ENCODE measurements at places on chromosomes 6 and 20.

DNA sequence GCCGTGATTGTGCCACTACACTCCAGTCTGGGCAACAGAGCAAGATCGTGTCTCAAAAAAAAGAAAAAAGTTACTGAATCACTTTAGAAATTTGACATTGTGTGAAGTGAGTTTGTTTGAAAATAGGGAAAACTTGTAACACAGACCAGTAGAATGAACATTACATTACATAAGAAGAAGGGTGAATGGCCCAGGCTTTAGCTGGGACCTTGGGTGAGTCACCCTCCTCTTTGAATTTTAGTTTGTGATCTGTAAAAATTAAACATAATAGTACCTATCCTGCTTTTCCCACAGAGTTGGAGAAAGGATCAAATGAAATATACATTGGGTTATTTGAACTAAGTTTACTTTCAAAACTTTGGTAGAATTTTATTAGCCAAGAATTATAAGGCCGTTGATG is 56.3 kb downstream of the KCNS1 start:
- no peak for DNase-seq

DNA sequence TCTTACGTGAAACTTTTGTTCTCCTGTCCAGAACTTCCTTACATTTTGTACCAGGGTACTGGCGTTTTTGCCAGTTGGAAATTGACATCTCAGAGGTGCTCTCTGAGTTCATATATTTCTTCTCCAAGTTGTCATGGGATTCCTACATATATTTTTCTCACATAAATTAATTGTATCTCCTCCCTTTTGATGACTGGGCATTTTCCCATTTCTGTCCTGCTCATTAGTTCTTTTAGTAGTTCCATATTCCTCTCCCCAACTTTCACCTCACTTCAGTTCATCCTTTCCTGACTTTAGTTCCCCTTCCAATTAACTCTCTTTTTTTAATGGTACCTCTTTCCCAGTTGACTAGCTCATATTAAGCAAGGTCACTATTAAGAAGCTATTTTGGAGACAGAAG is 10.8 kb downstream of the ZKSCAN8 start:
- no peak for DNase-seq

- no peak for DNase-seq
Measured at GRCh38 chr6:112525749-112526148, 178.6 kb downstream of the RFPL4B start.

- no peak for DNase-seq
Measured at GRCh38 chr6:142210606-142211005, 63.5 kb downstream of the VTA1 start.

- DNase-seq, result no peak
Measured at GRCh38 chr20:62766071-62766450, 30.2 kb upstream of the MRGBP start.

DNA sequence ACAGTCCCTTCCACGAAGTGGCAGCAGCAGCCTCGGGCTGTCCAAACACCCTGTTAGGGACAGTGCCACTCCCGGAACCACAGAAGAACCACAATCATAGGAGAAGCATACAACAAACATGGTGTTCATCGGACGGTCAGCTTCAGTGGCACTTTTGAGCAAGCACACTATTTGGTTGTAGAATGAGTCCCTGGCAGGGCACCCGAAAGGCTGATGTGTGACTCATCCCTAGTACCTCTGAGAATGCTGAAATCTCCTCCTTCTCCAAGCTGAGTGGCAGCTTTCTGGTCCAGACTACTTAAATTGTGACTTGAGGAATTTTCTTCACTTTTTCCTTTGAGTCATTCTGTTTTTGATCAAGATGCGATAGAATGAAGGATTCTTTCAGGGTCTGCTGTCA is 282.5 kb downstream of the ESR1 start:
- no peak for DNase-seq

- no peak for DNase-seq
Measured at GRCh38 chr6:39057251-39058155, 8.9 kb downstream of the GLP1R start.

- no peak for DNase-seq
Measured at GRCh38 chr6:29961966-29962365, 19.6 kb downstream of the HLA-A start.

DNA sequence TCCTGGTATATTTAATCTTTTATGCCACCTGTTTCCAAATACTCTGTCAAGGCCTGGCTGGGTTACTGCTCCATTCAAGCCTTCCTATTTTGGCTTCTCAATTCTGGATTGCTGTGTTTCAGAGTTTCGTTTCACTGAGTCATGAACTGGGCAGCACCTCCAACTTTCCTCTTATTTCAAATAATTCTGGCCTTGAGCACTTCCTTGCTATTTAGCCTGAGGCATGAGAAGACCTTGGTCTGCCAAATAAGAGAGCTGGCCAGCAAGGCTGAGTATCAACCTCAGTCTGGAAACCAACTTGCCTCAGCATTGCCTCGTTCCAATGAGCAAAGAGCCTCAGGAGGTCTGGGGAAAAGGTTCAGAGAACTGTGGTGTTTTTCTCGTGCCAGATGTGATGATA is 66.6 kb downstream of the TNFAIP3 start:
- no peak for DNase-seq

GRCh38 chr6:105372849-105373182 is 30.1 kb downstream of the PREP start:
- DNase-seq, result no peak

DNA sequence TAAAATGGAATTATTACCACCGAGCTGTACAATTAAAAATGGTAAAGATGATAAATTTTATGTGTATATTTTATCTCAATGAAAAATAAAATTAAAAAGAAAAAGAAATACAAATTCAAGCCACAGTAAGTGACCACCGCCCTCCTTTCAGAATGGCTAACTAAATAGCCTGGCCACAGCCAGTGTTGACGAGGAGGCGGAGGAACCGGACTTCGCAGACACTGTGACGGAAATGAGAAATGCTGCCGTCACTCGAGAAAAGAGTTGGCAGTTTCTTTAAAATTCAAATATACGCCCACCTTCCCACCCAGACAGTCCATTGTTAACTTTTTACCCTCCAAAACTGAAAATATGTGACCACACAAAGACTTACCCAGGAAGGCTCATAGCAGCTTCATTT is 50.0 kb downstream of the FOXF2 start:
- no peak for DNase-seq

DNA sequence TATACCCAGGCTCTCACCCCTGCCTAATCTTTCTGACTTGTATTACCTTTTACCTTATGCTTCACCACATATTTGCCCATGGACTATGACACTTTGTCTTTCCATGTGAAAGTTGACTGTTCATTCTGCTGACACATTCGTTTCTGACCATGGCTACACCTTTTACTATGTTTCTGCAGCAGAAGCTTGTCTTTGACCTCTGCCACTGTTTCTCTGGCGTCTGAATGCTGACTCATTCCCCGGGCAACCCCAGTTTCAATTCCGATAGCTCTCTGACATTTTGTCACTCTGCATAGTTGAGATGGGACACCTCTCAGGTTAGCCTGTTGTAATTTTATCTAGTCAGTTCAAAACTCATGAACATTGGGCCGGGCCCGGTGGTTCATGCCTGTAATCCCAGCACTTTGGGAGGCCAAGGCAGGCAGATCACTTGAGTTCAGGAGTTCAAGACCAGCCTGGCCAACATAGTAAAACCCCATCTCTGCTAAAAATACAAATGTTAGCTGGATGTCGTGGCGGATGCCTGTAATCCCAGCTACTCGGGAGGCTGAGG is 50.7 kb downstream of the SLC26A8 start:
- no peak for DNase-seq

- no peak for DNase-seq
Measured at GRCh38 chr6:106287215-106287614, 38.3 kb downstream of the ATG5 start.

DNA sequence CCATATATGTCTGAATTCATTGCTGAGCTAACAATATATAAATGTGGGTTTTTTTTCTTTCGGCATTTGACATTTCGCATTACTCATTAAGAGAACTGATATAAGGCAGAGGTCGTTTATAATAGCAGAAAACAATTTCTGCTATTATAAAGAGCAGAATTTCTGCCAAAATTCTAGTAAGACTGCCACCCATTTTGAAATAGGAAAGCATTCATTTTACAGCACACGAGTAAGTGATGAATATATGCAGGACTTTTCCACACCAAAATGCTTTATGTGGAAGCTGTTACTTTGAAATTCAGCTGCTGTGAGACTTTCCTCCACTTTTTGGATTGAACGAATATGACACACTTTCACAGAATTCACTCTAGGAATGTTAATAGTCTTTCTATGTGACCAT is 610.9 kb upstream of the MAN1A1 start:
- DNase-seq, result no peak

GRCh38 chr20:62900692-62901584 is 25.4 kb downstream of the DIDO1 start:
- DNase-seq, result no peak

DNA sequence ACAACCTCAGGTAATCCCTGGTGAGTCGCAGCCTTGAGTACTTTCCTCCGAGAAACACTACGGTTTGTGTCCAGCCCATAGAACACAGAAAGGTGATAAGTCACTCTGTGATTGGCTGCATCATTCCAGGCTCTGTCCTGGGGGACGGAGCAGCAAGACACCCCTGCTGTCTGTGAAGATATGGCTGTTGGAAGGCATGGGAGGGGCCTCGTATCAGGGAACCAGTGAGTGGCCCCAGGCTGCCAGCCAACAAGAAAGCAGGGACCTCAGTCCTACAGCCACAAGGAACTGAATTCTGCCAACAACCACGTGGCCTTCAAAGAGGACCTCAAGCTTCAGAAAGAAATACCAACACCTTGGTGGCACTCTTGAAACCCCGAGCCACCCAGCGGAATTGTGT is 6.4 kb upstream of the EEF1A2 start:
- no peak for DNase-seq

- no peak for DNase-seq
Measured at GRCh38 chr20:12660918-12661317, 347.9 kb upstream of the SPTLC3 start.

DNA sequence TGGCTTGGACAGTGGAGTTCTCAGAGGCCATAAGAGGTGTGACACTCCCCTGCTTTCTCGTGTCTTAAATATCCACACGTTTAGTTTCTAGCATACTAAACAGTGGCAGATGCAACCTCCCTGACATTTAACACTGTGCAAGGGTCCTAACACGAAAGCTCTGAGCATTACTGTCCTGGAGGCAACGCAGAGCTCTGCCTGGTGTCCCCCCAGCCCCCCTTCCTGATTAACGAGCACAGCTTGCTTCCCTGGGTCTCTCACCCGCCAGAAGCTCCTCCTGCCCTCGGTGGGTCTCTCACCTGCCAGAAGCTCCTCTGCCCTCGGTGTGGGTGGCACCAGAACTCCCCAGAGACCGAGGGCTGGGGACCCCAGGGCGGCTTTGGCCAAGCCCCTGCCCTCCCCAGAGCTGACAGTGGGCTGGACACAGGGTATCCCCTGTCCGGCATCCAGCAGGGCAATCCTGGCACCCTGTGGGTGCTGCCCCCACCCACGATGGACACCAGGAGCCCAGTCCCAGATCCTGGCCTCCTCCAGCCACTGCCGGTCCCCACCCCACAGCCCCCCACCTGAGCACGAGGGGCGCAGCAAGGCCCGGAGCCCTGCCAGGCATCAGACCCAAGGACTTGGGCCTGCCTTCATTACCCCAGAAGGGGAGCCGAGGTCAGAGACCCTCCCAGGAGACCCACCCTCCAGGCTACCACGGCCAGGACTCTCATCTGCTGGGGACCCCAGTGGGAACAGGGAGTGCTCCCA is 12.4 kb upstream of the KCNQ2 start:
- DNase-seq, result no peak

DNA sequence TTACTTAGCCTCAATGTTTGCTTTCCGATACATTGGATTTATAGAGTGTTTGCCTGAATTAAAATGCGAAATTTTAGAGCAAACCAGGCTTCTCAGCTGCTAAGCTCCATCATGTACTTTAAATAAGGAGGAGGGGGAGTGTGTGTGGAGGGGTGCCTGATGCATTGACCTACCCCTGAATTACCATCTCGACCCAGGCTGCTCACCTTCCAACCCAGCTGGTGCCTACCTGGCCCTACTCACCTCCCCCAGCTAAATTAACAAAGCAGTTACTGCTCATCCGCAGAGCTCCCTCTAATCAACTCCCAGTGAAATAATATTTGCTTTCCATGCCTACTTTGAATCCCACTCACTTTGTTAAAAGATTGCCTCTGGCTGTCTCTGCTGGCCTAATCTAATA is 544.5 kb downstream of the MAFB start:
- DNase-seq, result no peak

DNA sequence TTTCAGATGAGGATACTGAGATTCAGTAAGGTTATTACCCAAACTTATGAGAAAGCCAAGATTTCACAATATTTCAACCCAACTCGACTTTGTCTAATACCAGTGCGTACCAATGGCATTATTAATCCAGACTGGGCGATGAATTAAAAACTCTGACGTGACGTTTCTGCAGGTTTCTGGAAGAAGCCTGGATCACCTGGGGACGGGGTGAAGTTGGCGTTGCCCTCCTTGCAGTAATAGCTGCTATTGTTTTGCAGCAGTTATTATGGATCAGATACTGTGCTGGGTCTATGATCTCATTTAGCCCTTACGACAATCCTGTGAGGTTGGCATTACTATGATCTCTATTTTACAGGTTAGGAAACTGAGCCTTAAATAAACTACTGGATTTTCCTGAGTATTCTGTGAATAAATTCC is 569 bp upstream of the CDC5L start:
- no peak for DNase-seq

- DNase-seq, result no peak
Measured at GRCh38 chr6:56055081-56055704, 179.8 kb upstream of the BMP5 start.

DNA sequence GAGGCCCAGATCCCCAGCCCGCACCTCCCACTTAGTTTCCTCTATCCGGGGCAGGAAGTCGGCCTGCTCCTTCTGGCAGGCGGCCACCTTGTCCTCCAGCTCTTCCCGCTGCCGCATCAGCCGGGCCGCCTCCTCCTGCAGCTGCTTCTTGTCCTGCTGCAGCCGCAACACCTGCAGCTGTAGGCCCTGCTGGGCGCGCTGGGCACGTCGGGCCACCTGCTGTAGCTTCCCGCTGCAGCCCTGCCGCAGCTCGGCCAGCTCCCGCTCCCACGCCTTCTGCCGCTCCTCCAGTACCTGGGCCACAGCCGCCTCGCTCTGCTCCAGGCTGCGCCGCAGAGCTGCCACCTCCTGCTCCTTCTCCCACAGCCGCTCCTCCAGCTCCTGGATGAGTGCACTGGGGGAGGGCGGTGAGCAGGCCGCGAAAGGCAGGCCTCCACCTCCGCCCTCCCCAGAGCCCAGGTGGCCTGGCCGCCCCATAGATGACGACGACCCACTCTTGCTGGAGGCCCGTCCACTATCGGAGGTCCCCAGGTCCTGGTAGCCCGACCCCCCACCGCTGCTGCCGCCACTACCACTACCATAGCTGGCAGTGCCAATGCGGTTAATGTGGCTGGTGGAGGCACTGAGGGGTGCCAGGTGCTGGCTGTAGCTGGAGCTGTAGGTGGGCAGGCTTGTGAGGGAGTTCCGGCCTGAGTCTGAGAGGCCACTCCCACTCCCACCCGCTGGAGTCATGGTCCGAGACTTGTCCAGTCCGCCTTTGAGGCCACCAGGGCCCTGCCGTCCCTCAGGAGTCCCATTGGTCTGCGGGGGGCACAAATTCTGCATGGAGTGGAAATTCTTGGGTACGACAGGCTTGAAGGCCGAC is 6.0 kb upstream of the FASTKD5 start:
- no peak for DNase-seq

All from CD4-positive, alpha-beta T cell treated with Interleukin-1 beta for 1 hour (primary cell).